Smooth muscle cell of the umbilical artery (primary cell): ENCODE measurements at places on chromosomes 5 and 9. TPM values are rescaled to one million over a fixed set of nuclear protein-coding genes. Genes with fewer than 3 reads are reported as not detected.

The PCDHGA3 gene
- total RNA-seq = 1.6 and 2.1 TPM in 2 replicates

The SPATA31E1 gene
- total RNA-seq = not detected in 2 replicates

The IL13 gene
- not detected in 2 replicates for total RNA-seq

The FBN2 gene
- 87.6 and 217 TPM in 2 replicates for total RNA-seq

The KIF20A gene
- total RNA-seq = 3.9 and 27.8 TPM in 2 replicates

The OR2Y1 gene
- total RNA-seq = not detected in 2 replicates

The ADCY2 gene
- 0.05 TPM in 1 of 2 replicates, not detected in the other for total RNA-seq

The SLCO6A1 gene
- not detected in 2 replicates for total RNA-seq

The ADAMTS19 gene
- 0.30 and 1.4 TPM in 2 replicates for total RNA-seq

The DBH gene
- total RNA-seq = not detected in 2 replicates

The TTC16 gene
- 0.05 TPM in 1 of 2 replicates, not detected in the other for total RNA-seq

The MYMK gene
- total RNA-seq = not detected in 2 replicates

The SMC5 gene
- 25.2 and 57.9 TPM in 2 replicates for total RNA-seq

The MAMDC2 gene
- total RNA-seq = 0.30 and 5.8 TPM in 2 replicates

The GPR21 gene
- total RNA-seq = 0.89 and 0.97 TPM in 2 replicates

The IFNA7 gene
- total RNA-seq = not detected in 2 replicates

The FOXD4 gene
- total RNA-seq = under 0.01 and 0.09 TPM in 2 replicates

The DIPK1B gene
- total RNA-seq = 0.30 and 0.51 TPM in 2 replicates

The MLANA gene
- 0.05 TPM in 1 of 2 replicates, not detected in the other for total RNA-seq

The IFNB1 gene
- total RNA-seq = 0.30 TPM in 1 of 2 replicates, not detected in the other

The PRR7 gene
- total RNA-seq = 6.2 and 9.5 TPM in 2 replicates

The RMRP gene
- 680 and 5,299 TPM in 2 replicates for total RNA-seq

The IFNA13 gene
- not detected in 2 replicates for total RNA-seq

The MEF2C gene
- 7.7 and 10.1 TPM in 2 replicates for total RNA-seq

The BTNL8 gene
- not detected in 2 replicates for total RNA-seq

The GMCL2 gene
- total RNA-seq = not detected in 2 replicates

The ZNF300 gene
- 5.0 and 7.4 TPM in 2 replicates for total RNA-seq

The LPAR1 gene
- total RNA-seq = 45.7 and 82.0 TPM in 2 replicates
